ENCODE measurements at places on chromosomes 13 and 19. TPM values are rescaled to one million over a fixed set of nuclear protein-coding genes. Genes with fewer than 3 reads are reported as not detected.

Gene SMIM44
- total RNA-seq = 0.62 TPM

Gene ANGPTL4
- total RNA-seq = 22.4 TPM

Gene TUBA3C
- not detected for total RNA-seq

Gene TJP3
- 1.7 TPM for total RNA-seq

Gene C19orf81
- 4.4 TPM for total RNA-seq

Gene GPR32
- not detected for total RNA-seq

Gene PCID2
- total RNA-seq = 36.9 TPM

All from kidney epithelial cell (primary cell).